Brain (organoid and tissue), 16 donors: ENCODE measurements at places on chromosomes 6 and 20.

DNA sequence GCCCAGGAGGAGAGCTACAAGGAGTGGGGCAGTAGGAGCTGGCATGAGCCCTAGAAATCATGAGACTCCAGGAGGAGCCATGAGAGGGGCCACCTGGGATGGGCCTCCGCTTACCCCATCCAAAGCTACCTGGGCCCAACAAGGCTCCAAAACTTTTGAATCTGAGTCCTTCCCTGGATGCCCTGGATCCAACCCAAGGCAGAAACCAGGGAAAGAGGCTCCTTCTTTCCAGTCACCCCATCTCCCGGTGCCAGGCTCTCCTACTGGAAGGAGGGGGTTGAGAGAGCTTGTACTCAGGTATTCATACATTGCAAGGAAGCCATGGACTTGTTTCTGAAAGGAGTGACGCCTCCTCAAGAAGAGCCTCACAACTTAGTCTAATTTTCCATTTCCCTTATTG, 7.8 kb upstream of the SIRPG start:
- DNase-seq: no peak

- DNase-seq: no peak
These were observed 23.0 kb downstream of the ABRACL start for GRCh38 chr6:139051396-139052060.

DNA sequence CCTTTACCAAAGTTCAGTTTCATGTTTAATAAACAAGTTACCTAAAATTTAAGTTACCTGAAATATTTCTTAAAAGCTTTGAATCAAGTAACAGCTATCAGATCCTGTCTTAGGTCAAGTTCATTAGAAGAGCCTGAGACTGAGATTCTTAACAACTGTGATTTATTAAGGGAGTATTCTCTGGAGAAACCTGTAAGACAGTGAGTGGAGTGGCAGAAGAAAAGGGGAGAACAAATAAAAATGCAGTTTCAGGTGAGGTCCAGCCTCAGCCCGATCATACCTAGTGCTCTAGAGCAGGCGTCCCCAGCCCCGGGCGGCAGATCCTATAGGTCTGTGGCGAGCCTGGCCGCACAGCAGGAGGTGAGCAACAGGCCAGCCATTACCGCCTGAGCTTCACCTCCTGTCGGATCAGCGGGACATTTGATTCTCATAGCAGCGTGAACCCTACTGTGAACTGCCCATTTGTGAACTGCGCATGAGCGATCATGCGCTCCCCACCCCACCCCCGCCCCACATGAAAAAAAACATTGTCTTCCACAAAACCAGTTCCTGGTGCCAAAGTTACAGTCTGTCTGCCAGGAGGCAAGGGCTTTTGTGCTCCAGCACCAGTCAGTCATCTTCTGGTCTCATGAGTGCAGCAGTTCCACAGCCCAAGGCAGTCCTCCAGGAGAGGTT, 59.2 kb upstream of the ADGRB3 start:
- DNase-seq: peak; percentile 31

- DNase-seq: no peak
These were observed 107.8 kb upstream of the CCN2 start for GRCh38 chr6:132058975-132059374.

DNA sequence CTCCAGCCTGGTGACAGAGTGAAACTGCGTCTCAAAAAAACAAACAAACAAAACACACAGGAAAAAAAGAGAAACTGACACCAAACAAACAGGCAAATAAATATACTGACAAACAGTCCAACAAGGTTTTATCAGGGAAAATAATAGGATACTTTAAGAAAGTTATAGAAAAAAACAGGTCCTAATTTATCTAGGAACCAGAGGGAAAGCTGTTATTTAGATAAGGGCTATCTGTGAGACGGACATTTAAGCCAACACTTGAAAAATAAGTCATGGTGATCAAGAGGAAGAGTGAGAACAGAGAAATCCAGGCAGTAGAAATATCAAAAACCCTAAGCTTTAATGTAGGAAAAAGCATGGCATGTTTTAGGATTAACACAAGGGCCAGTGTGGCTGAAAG, 68.9 kb downstream of the FAM217A start:
- DNase-seq: no peak

DNA sequence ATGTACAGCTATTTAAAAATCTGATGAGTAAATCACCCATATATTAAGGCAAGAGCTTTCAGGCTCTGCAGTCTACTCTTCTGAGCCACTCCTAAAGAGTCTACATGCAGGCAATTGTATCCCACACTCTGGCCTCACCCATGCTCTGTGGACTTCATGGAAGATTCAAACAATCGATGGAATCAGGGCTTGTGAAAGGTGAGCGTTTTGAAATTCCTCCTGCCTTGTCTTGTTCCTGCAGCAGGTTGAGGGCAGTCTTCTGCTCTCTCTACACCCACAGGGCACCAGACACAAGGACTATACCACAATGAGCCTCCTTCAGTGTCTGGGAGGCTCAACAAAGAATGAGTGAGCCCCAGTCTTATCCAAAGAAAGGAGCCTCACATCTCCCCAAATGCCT, 51.1 kb downstream of the TBC1D7 start:
- DNase-seq: no peak

- no peak for DNase-seq
These were observed 201.1 kb downstream of the OGFRL1 start for GRCh38 chr6:71489736-71490135.

GRCh38 chr6:143676437-143677045, 1.2 kb upstream of the PHACTR2 start:
- no peak for DNase-seq

GRCh38 chr6:33124525-33124901, 48.7 kb downstream of the HLA-DPB1 start:
- no peak for DNase-seq

- DNase-seq: no peak
These were observed 79.6 kb upstream of the SASH1 start for GRCh38 chr6:148263010-148263409.

DNA sequence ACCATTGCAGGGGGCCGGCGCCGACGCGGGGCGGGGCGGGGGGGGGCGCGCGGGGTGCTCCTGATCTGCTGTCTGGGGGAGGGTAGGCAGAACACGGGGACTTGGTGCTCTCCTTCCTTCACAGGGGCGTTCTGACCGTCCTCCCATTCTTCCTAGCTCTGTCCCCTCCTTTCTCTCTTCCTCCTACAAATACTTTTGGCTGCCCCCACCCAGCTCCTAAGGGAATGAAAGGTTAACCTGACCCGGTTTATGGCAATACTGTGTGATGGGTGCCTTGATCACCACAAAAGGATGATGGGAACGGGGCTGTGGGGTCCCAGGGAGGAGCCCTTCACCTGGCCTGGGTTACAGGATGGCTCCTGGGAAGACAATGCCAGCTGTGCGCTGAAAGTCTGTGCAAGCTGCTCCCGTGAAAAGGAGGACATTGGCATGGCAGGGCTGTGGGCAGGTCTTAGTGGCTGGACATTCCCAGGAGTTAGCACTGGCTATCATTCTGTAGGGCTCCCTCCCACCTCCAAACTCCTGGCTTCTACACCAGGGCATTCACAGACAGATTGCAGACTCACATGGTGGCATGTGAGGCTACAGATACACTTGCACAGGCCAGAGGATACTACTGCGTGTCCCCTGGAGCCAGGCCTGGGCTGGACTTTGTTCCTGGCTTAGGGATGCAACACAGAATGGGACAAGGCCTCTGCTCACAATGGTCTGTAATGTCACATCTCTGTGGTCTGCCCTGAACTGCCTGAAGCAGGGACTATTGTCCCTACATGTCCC, 1.9 kb upstream of the TPD52L2 start:
- DNase-seq: no peak

GRCh38 chr6:89372506-89372901, 20.0 kb upstream of the UBE2J1 start:
- no peak for DNase-seq

- DNase-seq: peak; percentile 72
These were observed 33.4 kb downstream of the CTNNBL1 start for GRCh38 chr20:37726971-37727956.

- DNase-seq: no peak
These were observed 119.5 kb downstream of the FOXC1 start for GRCh38 chr6:1729133-1729749.

DNA sequence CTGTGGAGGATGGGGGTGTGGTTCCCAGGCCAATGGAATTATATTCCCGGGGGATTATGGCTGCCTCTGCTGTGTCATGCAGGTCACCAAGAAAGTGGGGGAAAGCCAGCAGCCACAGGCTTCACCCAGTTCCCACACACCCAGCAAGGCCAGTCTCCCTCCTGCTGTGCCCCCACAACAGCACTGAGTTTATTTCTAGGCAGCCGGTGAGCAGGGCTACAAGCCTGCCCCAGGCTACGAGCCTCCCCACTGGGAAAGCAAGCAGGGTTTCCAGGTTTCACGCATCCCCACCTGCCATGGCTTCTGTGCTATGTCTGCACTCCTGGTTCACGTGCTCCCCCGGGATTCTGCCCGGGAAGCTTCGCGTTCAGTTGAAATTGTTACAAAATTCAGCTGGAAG, 72.6 kb downstream of the ERMARD start:
- no peak for DNase-seq

DNA sequence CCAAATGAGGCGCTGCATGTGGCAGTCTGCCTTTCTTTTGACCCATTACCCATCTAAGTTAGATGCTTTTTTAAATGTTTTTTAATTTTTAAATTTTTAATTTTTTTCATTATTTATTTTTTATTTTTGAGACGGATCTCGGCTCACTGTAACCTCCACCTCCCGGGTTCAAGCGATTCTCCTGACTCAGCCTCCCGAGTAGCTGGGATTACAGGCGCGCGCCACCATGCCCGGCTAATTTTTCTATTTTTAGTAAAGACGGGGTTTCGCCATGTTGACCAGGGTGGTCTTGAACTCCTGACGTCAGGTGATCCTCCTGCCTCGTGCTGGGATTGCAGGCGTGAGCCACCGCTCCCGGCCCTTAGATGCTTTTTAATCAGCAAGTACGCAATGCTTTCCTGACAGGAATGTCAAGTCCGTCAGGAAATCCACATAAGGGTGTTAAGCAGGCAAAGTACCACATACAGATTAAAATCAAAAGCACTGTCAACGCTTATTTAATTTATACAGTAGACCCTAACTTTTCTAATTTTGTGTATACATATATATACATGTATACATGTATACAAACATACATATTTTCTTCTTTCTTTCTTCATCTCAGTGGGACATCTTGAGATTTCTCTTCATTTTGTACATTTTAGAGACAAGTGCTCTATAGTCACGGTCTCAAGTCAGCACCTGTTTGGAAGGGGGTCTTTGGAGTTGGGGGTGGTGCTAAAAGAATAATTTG, 995 bp upstream of the GSTA4 start:
- peak; percentile 84 for DNase-seq

DNA sequence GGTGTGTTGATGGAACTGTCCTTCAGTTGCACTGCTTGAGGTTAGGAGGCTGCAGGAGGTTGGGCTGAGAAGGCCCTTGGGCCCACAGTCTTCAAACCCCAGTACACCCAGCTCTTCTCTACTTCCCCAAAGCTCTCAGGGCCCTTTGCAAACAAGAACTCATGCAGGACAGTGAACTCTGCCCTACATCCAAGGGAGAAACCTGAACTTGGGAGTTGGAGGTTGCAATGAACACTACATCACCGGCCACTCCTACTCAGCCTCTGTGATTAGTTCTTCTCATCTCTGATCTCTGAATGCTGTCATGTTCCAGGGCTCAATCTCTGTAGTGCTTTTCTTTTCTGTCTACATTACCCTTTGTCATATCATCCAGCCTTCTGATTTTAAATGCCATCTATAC, 148.5 kb upstream of the PDE7B start:
- DNase-seq: no peak

- no peak for DNase-seq
These were observed 32.8 kb downstream of the APCDD1L start for GRCh38 chr20:58482416-58482815.

GRCh38 chr6:32152769-32153563, 975 bp upstream of the PPT2 start:
- no peak for DNase-seq

- DNase-seq: no peak
These were observed 35.8 kb upstream of the FAM83D start for GRCh38 chr20:38890497-38890818.

DNA sequence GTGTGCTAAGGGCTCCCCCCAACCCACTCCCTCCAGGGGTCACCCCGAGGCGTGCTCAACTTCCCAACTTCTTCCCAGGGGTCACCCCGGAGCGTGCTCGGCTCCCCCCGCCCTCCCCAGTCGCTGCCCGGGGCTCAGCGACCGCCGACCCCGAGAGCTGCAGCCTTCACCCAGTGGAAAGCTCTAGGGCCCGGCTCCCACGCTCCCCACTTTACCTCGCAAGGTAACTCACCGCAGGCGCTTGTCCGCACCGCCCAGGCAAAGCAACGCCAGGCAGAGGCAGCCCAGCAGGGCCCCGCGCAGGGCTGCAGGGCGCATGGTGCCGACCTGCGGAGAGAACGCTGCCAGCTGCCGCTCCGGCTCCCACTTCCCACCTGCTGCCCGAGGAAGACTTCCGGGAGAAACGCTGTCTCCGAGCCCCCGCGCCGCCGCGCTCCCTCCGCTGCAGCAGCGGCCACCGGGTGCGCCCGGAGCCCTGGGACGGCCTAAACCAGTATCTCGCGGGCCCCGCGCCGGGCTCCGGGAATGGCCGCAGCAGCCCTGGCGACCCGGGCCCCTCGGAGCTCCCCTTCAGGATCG, 396 bp downstream of the RNASET2 start:
- no peak for DNase-seq

- DNase-seq: no peak
These were observed 29.3 kb upstream of the KAT14 start for GRCh38 chr20:18108326-18108725.

DNA sequence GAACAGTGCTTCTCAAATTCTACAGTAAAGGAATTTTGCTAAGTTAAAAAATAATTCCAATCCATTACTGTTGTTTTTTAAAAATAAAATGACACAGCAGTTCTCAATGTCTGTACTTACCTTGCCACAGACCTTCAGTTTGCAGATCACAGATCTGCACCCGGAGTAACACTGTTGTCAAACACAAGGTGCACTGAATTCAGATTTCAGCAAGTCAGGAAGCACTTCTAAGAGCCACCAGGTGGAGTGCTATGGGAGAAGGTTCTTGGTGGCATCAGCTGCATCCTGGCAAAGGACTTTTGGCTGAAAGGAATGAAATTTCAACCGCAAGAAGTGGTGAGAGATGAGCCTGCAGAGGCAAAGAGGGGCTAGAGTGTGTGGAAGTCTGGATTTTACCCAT, 17.4 kb downstream of the RSPH4A start:
- DNase-seq: no peak

DNA sequence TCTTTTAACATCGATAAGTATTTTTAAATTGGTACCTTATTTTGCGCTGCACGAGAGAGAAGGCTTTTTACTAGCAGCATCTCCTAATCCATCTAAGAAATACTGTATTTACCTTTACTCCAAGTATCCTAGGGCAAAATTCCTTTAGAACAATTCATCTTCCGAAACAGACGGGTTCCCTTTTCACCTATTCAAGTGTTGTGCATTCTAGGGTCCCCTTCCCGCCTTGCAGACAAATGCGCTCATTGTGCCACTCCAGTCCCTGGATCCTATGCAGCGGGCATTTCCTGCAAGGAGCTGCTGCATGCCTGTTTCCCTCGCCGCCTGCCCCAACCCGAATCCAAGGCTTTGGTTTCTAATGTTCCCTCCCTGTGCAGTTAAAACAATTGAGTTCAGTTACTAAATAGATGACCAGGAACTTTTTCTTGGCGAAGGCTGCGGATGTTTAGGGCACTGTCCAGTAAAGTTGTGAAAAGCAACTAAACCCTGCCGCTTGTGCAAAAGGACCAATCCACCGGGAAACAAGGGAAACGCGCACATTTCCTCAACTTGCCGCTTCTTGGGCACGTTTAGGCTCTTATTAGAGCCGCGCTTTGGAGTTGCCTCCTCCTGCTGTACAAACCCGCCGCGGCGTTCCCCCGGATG, 556 bp upstream of the SCAF8 start:
- DNase-seq: no peak
